Activated CD4-positive, alpha-beta memory T cell treated with anti-CD3 and anti-CD28 coated beads, Interleukin-2, amount 10 ng/mL, durations not matched to agents 7 days and 5 days (primary cell): ENCODE measurements at places on chromosomes 13 and 19. TPM values are rescaled to one million over a fixed set of nuclear protein-coding genes. Genes with fewer than 3 reads are reported as not detected.

GRCh38 chr13:99258210-99258860 is at the start of gene GPR18:
Gene GPR18, minus strand, starts transcription at chr13:99258379. Its CDS starts 2,507 bp downstream, at chr13:99255872.
- DNase-seq: peak; percentile 48
- peaks cover 39% of the 10 kb centered on the region for H3K36me3 ChIP-seq
- peak within 1 kb of the TSS; percentile 91 for H3K27ac ChIP-seq
- H3K4me3 ChIP-seq: peak within 1 kb of the TSS; percentile 78
- H3K27me3 ChIP-seq: no peaks in the 10 kb centered on the region
- H3K4me1 ChIP-seq: peaks cover 54% of the 10 kb centered on the region

DNA sequence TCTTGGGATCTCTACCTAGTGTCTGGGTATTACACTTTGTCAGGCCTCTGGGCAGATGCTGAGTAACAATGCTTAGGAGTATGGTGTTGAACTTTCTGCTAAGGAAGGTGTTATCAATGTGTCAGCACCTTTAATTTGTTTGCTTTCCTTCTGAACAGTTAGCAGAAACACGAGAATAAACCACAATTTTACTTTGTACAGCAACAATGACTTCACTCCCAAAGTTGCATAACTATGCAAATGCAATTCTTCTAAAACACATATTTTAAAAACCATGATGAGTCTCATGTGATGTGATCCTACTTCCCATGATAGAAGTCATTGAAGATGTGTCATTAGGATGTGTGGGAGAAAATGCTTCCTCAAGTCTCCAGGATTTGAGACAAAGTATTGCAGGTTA is 155.0 kb downstream of the POSTN start:
- H3K27me3 ChIP-seq: no peaks in the 10 kb centered on the region
- no peak overlapping the region for H3K27ac ChIP-seq
- H3K36me3 ChIP-seq: no peaks in the 10 kb centered on the region
- DNase-seq: no peak

DNA sequence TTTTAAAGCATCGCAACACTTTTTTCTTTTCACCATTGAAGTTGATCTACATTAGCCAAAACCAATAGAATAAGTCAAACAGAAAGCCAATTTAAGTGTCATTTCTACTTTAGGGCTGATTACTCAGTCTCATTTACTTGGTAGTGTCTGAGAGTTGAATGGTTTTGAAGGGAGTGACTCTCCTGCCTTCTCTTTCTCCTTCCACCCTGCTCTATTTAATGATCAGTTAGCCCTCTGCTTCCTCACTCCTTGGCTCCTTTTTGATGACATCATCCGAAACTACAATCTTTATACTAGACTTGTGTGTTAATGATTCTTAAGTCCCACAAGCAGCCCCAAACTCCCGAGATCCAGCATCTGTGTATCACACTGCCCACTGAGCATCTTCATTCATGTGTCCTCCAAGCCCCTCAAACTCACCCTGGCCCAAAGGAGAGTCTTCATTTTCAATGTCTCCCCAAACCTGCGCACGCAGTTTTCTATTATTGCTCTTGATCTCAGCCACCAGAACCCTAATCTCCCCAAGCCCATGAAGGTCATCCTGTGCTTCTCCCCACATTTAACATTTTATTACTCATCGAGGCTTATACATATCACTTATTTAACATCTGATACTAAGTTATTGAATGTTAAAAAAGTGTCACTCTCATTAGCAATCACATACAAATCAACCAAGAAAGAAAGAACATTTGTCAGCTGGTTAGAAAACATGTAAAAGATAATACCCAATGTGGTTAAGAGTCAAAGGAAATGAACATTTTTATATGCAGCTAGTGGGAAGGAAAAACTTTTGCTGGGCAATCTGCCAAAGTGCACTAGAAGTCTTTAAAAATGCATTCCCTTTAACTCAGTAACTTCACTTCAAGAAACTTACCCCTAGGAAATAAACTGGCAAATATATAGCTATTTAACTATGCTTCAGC is 32.2 kb upstream of the ARGLU1 start:
- no peak overlapping the region for H3K27ac ChIP-seq
- H3K36me3 ChIP-seq: no peaks in the 10 kb centered on the region
- H3K4me3 ChIP-seq: no peak overlapping the region

GRCh38 chr13:98900442-98900841 is 77.4 kb downstream of the DOCK9 start:
- no peak overlapping the region for H3K4me3 ChIP-seq
- no peaks in the 10 kb centered on the region for H3K27me3 ChIP-seq
- DNase-seq: no peak
- peaks cover 28% of the 10 kb centered on the region for H3K4me1 ChIP-seq
- H3K36me3 ChIP-seq: peaks cover 67% of the 10 kb centered on the region
- H3K27ac ChIP-seq: no peak overlapping the region

DNA sequence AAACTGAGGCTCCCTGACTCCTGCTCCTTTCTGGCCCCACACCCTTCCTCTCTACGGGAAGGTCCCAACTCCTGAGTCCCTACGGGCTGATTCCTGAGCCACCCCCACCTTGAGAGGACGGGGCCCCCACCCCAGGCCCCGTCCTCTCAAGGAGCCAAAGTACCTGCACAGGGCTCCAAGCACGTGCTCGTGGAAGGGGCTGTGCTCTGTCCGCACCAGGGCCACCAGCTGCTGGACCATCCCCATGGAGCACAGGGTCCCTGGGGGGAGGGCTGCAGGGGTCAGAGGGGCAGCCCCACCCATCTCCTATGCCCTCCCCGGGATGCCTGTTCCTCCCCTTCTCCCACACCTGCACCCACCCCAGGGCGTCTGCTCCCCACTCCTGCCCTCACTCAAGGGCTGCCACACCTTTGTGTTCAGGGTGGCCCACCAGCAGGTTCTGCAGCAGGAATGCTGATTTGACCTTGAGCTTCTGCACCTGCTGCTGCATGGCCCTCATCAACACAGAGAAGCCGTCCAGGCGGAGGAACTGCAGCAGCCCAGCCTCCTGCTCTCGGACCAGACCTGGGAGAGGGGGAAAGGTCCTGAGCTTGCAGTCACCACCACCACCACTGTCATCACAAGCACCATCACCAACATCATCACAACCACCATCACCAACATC is 7.0 kb upstream of the PPP6R1 start:
- H3K4me3 ChIP-seq: no peak overlapping the region
- no peak overlapping the region for H3K27ac ChIP-seq
- peaks cover 4% of the 10 kb centered on the region for H3K4me1 ChIP-seq
- H3K27me3 ChIP-seq: no peaks in the 10 kb centered on the region

DNA sequence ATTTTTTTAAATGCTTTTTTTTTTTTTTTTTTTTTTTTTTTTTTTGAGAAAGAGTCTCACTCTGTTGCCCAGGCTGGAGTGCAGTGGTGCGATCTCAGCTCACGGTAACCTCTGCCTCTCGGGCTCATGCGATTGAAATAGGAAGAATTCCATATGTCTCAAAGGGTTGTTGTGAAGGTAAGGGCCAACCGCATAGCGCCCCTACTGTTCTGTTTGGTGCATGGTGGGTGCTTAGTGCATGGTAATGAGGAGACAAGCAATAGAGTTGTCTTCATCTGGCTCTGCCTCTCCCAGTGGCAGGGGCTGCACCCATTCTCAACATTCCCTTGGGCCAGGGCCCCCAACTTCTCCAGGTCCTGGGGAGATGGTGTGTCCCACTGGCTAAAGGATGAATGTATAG is 68.7 kb downstream of the RASL11A start:
- H3K4me1 ChIP-seq: no peaks in the 10 kb centered on the region
- peaks cover 20% of the 10 kb centered on the region for H3K27me3 ChIP-seq
- no peak overlapping the region for H3K4me3 ChIP-seq
- H3K27ac ChIP-seq: no peak overlapping the region
- peak; percentile 38 for DNase-seq
- H3K36me3 ChIP-seq: no peaks in the 10 kb centered on the region

DNA sequence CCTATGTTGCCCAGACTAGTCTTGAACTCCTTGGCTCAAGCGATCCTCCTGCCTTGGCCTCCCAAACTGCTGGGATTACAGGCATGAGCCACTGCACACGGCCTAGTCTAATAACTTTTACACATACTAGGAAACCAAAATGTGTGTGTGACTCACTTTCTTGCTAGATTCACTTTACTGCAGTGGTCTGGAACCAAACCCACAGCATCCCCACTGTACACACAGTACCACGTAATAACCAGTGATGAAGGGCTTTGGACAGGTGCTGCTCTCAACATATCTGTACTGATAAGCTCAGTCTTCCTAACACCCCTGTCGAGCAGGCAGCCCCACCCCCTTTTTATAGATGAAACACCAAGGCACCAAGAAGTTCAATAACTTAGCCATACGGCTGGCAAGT is 5.1 kb downstream of the DNMT1 start:
- H3K4me1 ChIP-seq: peaks cover 55% of the 10 kb centered on the region
- H3K27me3 ChIP-seq: no peaks in the 10 kb centered on the region
- peaks cover 64% of the 10 kb centered on the region for H3K36me3 ChIP-seq
- H3K4me3 ChIP-seq: no peak overlapping the region

DNA sequence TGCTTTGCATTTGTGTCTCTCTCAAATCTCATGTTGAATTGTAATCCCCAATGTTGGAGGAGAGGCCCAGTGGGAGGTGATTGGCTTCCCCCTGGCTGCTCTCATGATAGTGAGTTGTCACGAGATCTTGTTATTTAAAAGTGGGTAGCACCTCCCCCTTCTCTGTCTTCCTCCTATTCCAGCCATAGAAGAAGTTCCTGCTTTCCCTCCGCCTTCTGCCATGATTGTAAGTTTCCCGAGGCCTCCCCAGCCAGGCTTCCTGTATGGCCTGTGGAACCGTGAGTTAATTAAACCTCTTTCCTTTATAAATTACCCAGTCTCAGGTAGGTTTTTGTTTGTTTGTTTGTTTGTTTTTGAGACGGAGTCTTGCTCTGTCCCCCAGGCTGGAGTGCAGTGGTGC is 3.8 kb downstream of the LILRA4 start:
- peaks cover 16% of the 10 kb centered on the region for H3K27me3 ChIP-seq
- H3K27ac ChIP-seq: no peak overlapping the region
- H3K36me3 ChIP-seq: no peaks in the 10 kb centered on the region

- H3K4me3 ChIP-seq: no peak overlapping the region
- no peaks in the 10 kb centered on the region for H3K4me1 ChIP-seq
- peaks cover 11% of the 10 kb centered on the region for H3K36me3 ChIP-seq
- no peak overlapping the region for H3K27ac ChIP-seq
- no peak for DNase-seq
Observed at GRCh38 chr13:110980921-110981320, 66.1 kb upstream of the ANKRD10 start.

GRCh38 chr13:105200181-105200580 is 1335.3 kb downstream of the EFNB2 start:
- H3K4me3 ChIP-seq: no peak overlapping the region
- no peak overlapping the region for H3K27ac ChIP-seq
- H3K4me1 ChIP-seq: no peaks in the 10 kb centered on the region
- no peaks in the 10 kb centered on the region for H3K36me3 ChIP-seq

DNA sequence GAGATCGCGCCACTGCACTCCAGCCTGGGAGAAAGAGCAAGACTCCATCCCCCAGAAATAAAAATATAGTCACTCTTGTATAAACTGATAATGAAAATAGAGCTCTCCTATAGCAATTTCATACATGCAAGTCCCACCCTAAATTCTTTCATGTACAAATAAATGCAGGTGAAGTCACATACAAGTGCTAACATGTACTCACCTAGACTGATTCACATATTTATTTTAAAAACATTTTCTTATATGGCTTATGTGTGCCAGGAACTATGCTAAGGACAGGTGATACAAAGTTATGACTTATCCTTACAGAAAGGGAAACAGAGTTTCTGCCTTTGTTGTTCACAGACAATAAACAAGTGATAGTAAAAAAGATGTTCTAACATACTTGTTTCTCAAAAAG is 32.0 kb downstream of the USP12 start:
- no peak overlapping the region for H3K4me3 ChIP-seq
- H3K27ac ChIP-seq: no peak overlapping the region
- peaks cover 31% of the 10 kb centered on the region for H3K36me3 ChIP-seq
- no peaks in the 10 kb centered on the region for H3K27me3 ChIP-seq
- DNase-seq: no peak

DNA sequence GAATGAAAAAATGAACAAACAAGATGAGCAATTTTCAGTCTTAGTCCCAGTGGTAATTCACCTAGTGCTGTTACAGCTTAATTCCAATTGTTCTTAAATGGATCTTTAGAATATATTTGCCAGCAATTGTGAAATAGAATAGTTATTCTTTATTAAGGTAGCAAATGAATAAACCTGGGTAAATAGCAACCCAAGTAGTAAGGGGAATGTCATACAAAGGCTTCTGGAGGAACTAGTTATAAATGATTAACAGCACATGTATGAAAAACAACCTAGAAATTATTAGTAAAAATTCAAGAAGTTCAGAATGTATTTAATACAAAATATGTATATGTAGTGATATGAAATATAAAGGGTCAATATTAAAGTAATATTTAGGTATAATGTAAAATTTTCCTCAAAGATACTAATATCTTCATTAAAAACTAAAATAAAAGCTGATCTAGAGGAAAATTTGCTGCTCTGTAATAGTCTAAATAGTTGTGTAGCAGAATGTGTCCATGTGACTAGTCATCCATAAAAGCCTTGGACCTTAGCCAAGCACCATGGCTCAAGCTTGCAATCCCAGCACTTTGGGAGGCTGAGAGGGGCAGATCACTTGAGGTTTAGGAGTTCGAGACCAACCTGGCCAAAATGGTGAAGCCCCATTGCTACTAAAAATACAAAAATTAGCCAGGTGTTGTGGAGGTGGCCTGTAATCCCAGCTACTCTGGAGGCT is 535.9 kb upstream of the ATXN8OS start:
- H3K4me3 ChIP-seq: no peak overlapping the region
- H3K4me1 ChIP-seq: no peaks in the 10 kb centered on the region
- no peaks in the 10 kb centered on the region for H3K27me3 ChIP-seq
- no peaks in the 10 kb centered on the region for H3K36me3 ChIP-seq

- DNase-seq: no peak
- no peaks in the 10 kb centered on the region for H3K27me3 ChIP-seq
- H3K4me3 ChIP-seq: no peak overlapping the region
Observed at GRCh38 chr19:38744874-38745273, 600 bp upstream of the CAPN12 start.

Gene TSSK6
- total RNA-seq: 5.3 TPM

Gene C5AR2
- 4.7 TPM for total RNA-seq

Gene DCLK1
- not detected for total RNA-seq

Gene ZNF563
- total RNA-seq: 4.0 TPM

Gene MBD3L3
- total RNA-seq: not detected

Gene FGF22
- total RNA-seq: not detected
